ENCODE measurements at places on chromosomes 2 and 18.

DNA sequence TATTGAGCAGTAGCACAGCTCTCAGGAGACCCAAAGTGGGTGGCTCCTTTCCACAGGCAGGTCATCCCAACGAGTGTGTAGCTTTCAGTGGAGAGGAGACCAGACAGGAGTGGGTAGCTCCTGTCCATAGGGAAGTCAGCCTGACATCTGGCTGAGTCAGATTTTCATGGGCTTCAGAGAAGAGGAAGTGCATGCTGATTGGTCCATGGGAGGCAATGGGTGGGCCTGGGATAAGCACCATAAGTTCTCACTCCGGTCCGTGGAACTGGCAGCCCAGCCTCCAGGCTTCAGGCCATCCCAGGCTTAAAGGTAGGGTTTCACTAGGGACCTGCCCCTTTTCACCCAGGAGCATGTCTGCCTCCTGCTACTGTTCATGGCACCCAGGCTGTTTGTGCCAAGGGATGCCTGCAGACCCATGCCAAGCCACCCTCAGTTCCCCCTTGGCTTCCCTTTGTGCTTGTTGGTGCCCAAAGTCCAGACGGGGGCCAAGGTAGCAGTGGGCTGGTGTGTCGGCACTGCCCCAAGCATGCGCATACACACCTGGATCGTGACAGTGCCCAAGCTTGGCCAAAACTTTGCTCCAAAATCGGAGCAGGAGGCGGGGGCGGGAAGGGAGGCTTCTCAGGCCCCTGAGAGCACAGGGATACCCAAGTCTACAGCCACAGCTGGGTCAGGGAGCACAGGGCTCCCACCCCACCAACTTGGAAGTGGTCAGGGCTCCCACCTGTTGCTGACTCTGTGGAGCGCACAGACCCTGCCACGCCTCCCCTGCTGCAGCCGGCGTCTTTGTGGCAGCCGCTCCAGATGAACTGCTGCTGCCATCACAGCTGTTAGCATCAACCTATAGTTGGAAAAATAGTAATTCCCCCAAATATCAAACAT lies 26.4 kb downstream of the MARCHF7 start:
- DNase-seq, result no peak

DNA sequence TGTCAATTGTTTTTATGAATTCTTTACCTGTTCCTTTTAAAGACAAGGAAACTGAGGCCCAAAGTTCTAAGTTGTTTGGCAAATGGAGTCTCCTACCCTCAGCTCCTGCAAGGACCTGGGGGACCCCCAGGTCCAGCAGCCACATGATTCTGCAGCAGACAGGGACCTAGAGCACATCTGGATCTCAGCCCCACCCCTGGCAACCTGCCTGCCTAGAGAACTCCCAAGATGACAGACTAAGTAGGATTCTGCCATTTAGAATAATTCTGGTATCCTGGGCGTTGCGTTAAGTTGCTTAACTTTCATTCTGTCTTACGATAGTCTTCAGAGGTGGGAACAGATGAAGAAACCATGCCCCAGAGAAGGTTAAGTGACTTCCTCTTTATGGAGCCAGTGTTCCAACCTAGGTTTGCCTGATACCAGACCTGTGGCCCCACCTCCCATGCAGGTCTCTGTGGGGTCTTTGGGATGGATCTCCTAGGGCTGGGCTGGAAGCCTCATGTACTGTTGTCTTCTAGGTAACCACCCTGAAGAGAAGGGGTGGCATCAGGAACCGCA lies 5.6 kb upstream of the CENPA start:
- DNase-seq, result no peak

DNA sequence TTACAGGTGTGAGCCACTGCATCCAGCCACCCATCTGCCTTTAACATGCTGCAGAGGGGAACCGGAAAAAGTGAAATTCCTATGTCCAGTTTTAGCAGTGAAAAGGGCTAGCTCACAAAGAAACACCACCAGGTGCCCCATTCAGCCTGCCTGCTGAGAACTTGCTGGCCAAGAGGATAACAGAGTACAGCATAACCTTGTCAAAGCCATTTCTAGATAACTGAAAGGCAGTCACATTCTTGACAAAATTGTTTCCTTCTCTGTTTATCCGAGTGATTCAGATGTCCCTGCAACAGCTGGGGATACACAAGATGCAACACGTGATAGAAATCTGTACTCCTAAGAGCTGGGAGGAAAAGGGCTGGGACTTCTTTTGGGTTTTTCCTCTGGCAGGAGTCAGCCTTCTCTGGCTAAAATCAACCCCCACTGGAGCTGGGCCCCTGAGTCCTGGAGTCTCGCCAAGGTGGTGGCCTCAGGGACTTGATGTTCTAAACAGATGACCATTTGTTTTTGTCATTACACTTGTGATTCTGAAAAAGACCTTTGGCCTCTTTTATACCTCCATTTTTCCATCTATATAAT lies 505.4 kb downstream of the BCL11A start:
- DNase-seq, result no peak

GRCh38 chr2:120029672-120030640 lies 17.1 kb downstream of the EPB41L5 start:
- DNase-seq, result no peak

- no peak for DNase-seq
These were observed 98.7 kb downstream of the TCF4 start for GRCh38 chr18:55489034-55489986.

DNA sequence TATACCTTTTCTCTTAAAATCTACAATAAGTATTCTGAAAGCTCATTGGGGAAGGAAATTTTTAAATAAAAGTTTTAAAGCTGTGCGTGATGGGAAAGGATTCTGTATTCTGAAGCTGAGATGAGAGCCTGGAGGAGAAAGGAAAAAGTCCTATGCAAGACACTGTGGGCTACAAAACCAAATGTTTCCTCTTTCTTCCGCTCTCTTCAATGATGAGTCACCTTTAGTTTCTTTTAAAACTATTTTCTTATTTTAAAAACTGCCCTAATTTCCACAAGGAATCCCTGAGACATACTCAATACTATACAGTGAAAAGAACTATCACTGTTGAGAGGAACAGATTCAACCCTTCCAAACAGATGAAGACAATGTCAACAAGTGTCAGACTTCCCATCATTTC lies 87.4 kb downstream of the INO80D start:
- DNase-seq, result no peak

GRCh38 chr2:4576075-4576474 lies 872.7 kb downstream of the DCDC2C start:
- DNase-seq, result no peak

DNA sequence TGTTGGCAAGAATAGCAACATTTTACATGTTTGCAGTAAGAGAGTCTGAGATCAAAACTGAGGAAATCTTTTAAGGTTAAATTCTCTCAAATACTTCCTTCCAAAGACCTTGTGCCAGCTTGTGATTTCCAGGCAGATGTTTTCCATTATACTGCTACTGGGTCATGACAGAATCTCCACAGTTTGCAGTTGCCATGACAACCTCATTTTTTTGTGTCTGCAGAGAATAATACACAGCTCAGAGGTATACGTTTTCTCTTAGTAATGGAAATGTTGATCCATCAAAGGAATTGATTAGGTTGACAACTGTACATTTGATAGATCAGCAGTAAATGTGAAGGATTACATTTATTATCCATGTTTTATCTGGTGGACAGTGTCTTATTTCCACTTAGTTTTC lies 29.1 kb upstream of the CSRNP3 start:
- no peak for DNase-seq

GRCh38 chr2:4265936-4266335 lies 562.6 kb downstream of the DCDC2C start:
- DNase-seq, result no peak

DNA sequence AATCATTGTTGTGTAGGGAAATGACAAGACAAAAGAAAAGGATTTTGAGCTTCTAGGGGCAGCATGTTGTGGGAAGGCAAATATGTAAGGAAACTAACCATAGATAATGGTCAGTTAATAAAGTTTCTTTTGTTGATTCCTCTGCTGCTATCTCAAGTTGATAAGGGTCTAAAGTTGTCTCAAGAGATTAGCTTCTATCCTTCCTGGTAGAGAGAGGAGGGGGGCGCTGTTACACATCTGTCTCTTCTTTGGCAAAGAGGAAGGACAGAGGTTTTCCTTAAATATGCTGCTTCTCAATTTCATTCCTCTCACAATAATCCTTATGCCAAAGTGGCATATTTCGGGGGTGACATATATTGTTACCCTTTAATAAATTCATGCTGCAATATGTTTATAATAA lies 944.0 kb downstream of the DPP10 start:
- no peak for DNase-seq

DNA sequence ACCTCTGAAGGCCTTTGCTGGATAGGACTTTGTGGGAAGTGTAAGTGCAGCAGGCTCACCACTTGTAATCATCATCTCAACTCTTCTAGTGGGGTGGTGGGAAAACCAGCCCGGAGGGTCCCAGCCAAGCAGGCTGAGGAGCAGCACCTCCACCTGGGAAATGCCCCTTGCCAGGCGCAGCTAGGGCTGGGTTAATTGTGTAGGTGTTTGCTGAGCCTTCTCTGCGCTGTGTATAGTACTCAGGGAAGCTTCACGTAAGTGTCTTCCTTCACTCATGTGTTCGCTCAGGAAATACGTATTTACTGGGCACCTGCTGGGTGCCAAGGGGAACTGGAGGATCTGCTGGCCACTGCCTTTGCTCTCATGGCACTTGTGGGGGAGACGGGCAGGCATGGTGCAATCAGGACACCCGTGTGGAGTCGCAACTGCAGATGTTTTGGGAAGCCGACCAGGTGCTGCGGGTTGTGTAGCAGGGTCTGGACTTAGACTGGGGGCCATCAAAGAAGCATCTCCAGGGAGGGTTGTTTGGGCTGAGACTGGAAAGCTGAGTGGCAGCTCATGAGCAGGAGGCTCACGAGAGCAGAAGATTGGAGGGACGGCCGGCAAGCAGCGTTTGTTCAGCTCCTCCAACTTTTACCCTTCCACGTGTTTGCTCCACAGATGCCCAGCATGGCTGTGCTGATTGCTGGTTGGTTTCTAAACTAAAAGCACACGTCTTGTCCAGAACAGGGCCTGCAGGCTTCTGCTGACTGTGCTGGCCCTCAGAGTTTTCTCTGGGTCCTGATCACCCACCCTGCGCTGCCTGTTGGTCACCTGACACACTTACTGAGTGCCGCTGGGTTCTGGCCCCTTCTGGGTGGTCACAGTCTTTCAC lies 164.6 kb downstream of the LDLRAD4 start:
- no peak for DNase-seq

GRCh38 chr2:54602736-54603322 lies 120.6 kb upstream of the EML6 start:
- DNase-seq, result no peak

DNA sequence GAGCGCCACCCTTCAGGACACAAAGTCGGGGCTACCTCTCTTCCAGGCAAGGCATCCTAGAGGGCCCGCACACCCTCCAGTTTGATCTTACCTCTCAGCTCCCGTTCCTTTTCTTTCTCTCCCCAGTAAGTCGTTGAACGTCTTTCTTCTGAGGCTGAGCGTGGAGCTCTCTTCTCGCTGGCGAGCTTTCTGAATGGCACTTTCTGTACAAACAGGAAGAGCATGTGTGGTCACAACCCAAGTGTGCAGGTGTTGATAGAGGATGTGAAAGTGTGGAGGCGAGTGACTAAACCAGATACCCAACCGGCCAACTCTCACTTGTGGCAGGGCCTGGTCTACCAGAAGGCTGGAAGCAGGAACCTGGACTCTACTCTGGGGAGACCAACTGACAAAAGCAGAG lies at the start of gene AFF3:
Gene AFF3 (minus strand): TSS at position 198 of the 400 bp plus-strand sequence. CDS start 38,136 bp downstream, outside the sequence.
- no peak for DNase-seq

DNA sequence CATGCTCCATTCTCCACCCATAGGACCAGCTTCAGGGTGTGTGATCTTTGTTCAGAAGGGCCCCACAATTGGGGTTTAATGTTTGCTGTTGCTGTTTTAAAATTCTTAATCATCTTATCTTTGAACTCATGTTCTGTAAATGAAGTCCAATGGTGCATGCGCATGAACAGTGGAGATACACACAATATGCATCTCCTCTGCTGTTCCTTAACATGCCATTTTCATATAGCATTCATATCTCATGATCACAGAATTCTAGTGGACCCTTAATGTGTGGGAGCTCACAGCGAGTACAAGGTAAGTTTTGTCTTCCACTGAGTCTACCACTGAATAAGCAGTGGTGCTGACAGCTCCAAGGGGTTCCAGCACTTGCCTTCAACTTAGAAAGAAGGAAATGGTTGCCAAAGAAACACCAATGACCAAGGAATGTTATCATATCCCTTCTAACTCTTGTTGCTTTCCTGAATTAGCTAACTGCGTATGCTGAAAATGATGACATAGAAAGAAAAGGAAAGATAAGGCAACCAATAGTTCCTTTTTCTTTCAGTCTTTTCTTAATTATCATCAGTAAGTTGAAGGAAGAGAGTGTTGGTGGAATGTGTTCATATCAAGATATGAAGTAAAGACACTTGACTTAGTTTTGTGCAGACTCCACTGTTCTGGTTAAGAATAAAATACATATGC lies 258.9 kb upstream of the FBXO11 start:
- DNase-seq, result no peak

- no peak for DNase-seq
These were observed 89.2 kb downstream of the DOCK10 start for GRCh38 chr2:224952936-224953657.

GRCh38 chr2:101305035-101305434 lies 3.5 kb downstream of the RNF149 start:
- no peak for DNase-seq

DNA sequence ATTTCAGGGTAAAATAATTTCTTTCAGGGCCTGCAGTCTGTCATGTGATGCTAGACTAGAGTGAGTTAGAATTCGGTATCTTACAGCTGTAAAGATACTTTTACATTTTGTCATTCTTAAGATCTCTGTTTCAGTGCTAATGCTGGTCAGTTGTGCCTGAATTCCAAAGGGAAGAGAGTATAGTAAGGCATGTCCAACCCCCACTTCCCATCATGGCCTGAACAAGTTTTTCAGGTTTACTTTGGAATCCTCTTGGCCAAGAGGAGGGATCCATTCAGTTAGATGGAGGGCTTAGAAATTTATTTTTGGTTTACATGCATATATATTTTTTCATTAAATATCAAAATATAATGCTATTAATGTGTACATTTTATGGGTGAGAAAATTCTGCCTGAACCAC lies 596.6 kb downstream of the XIRP2 start:
- DNase-seq, result no peak

- no peak for DNase-seq
These were observed 70.0 kb downstream of the MYO3B start for GRCh38 chr2:170247882-170248393.

GRCh38 chr18:48493434-48494230 lies 45.2 kb upstream of the CTIF start:
- no peak for DNase-seq

DNA sequence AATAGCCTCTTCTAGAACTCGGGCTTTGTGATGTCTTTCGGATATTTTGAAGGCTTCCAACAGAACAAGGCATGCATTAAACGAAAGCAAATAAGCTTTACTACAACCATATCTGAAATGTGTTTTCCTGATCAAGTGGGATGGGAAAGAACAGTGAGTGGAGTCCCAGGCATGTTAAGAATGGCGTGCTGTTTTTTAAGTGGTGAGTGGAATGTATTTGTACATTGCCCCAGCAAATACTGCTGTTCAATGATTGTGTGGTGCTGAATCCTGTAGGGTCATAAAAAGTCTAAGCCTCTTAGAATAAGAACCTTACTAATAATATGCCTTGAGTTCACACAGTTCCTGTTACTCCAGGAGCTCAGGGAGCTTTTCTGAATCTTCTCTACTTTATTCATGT lies 52.5 kb downstream of the POMC start:
- DNase-seq, result no peak
